T-cell (primary cell): ENCODE measurements at places on chromosomes 5 and 9. TPM values are rescaled to one million over a fixed set of nuclear protein-coding genes. Genes with fewer than 3 reads are reported as not detected.

DNA sequence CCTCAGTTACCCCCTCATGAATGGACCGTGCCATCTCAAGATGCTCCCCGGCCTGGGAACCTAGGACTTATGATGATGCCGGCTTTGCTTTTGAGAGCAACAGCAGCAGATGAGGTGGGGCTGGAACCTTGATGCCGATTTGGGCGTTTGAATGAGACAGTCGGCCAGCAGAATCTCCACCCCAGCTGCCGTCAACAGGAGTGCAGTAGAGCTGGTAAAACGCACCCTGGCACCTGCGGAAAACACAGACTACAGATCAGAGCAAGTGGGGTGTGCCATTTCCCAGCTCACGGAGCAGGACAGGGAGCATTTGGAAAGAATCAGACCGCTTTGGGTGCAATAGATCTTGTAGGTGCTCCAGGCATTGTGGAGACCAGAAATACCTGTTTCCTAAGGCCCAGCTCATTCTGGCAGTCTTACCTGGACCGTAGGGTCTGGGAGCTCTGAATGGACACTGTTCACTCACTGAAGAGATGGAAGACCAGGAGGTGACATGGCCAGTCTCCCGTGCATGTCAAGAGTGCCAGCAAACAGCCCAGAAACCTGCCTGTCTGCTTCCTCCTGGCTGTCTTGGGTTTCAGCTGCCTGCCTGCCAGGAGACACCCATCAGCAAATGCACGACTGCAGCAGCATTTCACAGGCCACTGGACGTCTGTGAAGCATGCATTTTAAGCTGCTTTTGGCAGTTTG, 317.7 kb upstream of the IRX4 start:
- peaks cover 14% of the 10 kb centered on the region for H3K27me3 ChIP-seq
- no peaks in the 10 kb centered on the region for H3K36me3 ChIP-seq
- no peaks in the 10 kb centered on the region for H3K4me1 ChIP-seq
- DNase-seq: no peak
- no peak overlapping the region for H3K27ac ChIP-seq

The GAPVD1 gene
- total RNA-seq: 71.2 TPM

- no peaks in the 10 kb centered on the region for H3K36me3 ChIP-seq
- no peak overlapping the region for H3K27ac ChIP-seq
- no peaks in the 10 kb centered on the region for H3K4me1 ChIP-seq
- H3K4me3 ChIP-seq: no peak overlapping the region
- H3K27me3 ChIP-seq: no peaks in the 10 kb centered on the region
Measured at GRCh38 chr5:89441965-89442364, 559.0 kb upstream of the MEF2C start.

- H3K27ac ChIP-seq: no peak overlapping the region
- H3K4me1 ChIP-seq: peaks cover 2% of the 10 kb centered on the region
- no peak overlapping the region for H3K4me3 ChIP-seq
- H3K27me3 ChIP-seq: no peaks in the 10 kb centered on the region
- no peaks in the 10 kb centered on the region for H3K36me3 ChIP-seq
Measured at GRCh38 chr5:57025961-57026360, 74.0 kb upstream of the MIER3 start.

The ZFP37 gene
- total RNA-seq: 2.1 TPM

DNA sequence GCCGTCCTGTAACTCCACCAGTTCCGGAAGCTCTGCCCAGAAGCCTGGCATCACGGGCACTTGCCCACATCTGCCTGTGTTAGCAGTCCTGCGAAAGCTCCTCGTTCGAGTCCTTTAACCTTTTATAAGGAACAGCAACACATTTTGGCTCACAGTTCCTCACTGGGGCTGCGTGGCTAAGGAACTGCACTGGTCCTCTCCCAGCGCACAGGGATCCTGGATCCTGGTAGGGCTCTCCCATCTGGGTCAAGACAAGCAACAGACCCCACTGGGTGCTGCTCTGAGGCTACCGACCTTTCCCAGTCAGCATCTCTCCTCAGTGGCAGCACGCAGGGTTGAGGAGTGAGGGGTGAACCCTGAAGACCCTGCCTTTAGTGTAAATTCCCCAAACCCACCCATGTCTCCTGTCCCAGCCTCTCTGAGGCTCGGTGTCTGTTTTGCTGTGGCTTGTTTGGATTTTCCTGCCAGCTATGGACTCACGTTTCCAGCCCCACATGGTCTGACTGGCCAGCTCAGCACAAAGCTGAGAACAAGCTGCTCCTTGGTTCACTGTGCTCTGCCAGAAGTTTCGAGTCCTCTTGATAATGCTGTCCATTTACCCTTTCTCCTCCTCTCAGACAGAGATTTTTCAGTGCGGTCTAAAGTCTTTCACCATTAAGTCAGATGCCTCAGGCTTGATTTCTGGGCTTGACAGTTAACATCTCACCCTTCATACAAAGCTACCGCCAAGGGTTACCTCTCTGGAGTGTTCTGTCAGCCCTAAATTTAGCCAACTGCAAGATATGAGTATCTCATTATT, 80.0 kb downstream of the AK8 start:
- H3K4me3 ChIP-seq: no peak overlapping the region
- H3K36me3 ChIP-seq: peaks cover 2% of the 10 kb centered on the region
- no peaks in the 10 kb centered on the region for H3K27me3 ChIP-seq
- no peak overlapping the region for H3K27ac ChIP-seq
- H3K4me1 ChIP-seq: no peaks in the 10 kb centered on the region
- DNase-seq: no peak

GRCh38 chr9:70485273-70485858, 70.9 kb upstream of the KLF9 start:
- no peaks in the 10 kb centered on the region for H3K36me3 ChIP-seq
- H3K4me1 ChIP-seq: no peaks in the 10 kb centered on the region
- H3K27ac ChIP-seq: no peak overlapping the region

The HRCT1 gene
- not detected for total RNA-seq

- DNase-seq: no peak
- H3K36me3 ChIP-seq: no peaks in the 10 kb centered on the region
- H3K27me3 ChIP-seq: no peaks in the 10 kb centered on the region
- H3K27ac ChIP-seq: no peak overlapping the region
- no peak overlapping the region for H3K4me3 ChIP-seq
Measured at GRCh38 chr9:84750152-84750865, 80.8 kb downstream of the NTRK2 start.

The ABO gene
- total RNA-seq: 0.06 TPM

DNA sequence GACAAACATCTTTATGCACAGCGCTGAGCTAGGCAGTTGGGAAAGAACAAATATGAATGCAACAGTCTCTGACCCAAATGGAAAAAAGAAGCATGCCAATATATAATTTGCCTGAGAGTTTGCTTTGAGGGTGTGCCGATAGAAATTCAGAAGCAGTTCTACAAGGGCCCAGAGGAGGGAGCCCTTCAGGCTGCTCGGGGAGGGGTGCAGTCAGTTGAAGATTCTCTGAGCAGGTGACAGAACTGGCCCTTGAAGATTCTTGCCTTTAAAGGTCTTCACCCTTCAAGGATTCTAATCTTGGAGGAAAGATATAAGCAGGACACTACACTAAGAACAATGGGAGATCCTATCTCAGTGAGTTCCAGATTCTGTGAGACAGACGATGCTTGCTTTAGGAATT, 3.7 kb upstream of the PAPPA start:
- no peaks in the 10 kb centered on the region for H3K4me1 ChIP-seq
- H3K4me3 ChIP-seq: no peak overlapping the region
- H3K27ac ChIP-seq: no peak overlapping the region
- no peak for DNase-seq

GRCh38 chr5:73196201-73196600, 23.2 kb downstream of the TMEM174 start:
- no peaks in the 10 kb centered on the region for H3K4me1 ChIP-seq
- DNase-seq: no peak
- H3K4me3 ChIP-seq: no peak overlapping the region
- H3K36me3 ChIP-seq: no peaks in the 10 kb centered on the region

GRCh38 chr5:137315534-137316345, 183.4 kb downstream of the SPOCK1 start:
- H3K27me3 ChIP-seq: no peaks in the 10 kb centered on the region
- H3K4me3 ChIP-seq: no peak overlapping the region
- no peaks in the 10 kb centered on the region for H3K4me1 ChIP-seq
- H3K36me3 ChIP-seq: no peaks in the 10 kb centered on the region
- no peak overlapping the region for H3K27ac ChIP-seq
- no peak for DNase-seq
